ENCODE measurements at places on chromosomes 6 and 20. TPM values are rescaled to one million over a fixed set of nuclear protein-coding genes. Genes with fewer than 3 reads are reported as not detected.

GRCh38 chr20:5164645-5165625 is 38.1 kb downstream of the CDS2 start:
- no peak for DNase-seq

GRCh38 chr20:22863826-22864225 is 171.3 kb upstream of the SSTR4 start:
- no peak for DNase-seq

RIPOR3 gene
- polyA plus RNA-seq = 7.5 TPM

GRCh38 chr20:44089987-44090674 is 96.9 kb downstream of the JPH2 start:
- no peak for DNase-seq

TSBP1 gene
- not detected for polyA plus RNA-seq

SMIM29 gene
- 7.6 TPM for polyA plus RNA-seq

DNA sequence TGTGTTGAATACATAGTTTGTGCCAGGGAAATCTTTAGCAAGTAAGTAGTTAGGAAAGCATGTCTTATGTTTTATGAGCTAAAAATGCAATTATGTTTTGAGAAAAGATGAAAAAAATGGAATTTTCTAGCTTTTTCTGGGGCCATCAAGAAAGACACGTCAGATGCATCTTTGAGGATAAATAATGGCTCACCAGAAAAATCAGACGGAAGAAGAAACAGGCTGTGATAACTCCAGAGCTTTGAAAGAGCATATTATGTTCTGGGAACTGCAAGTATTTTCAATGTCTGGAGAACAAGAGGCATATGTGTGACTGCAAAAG is 173.7 kb downstream of the CLVS2 start:
- no peak for DNase-seq

DNA sequence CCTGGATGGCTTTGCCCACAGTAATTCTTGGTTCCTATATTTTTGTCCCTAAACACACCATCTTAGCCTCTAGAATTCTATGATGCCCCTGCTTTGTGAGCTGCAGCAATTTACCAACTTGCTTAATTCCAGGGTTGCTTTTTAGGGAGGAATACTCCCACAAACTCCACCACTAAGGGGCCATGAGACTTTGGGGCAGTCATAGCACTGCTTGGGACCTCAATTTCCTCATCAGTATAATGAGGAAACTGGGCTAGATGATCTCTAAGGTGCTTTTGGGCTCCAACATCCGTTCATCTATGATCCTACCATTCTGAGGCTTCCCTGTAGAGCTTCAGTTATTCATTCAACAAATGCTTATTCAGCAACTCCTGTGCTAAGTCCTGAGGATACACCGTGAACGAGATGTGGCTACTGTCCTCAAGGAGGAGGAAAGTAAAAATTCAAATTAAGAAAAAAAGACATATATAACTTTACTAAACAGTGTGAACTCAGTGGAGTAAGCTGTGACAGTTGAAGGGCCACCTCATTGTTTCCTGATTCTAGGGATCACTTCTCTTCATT is 75.3 kb downstream of the PRDM1 start:
- DNase-seq = no peak

- DNase-seq = no peak
These were observed 43.6 kb upstream of the FAM83B start for GRCh38 chr6:54802775-54803634.

TXLNB gene
- polyA plus RNA-seq = 137 TPM

Data from forelimb muscle (tissue), 1 donor.